AG09309 (cell line): ENCODE measurements at places on chromosomes 16 and 17.

- DNase-seq, result no peak
Measured at GRCh38 chr17:43219746-43220380, 8.2 kb downstream of the TMEM106A start.

- DNase-seq, result no peak
Measured at GRCh38 chr16:78147911-78148401, 48.5 kb downstream of the WWOX start.

- no peak for DNase-seq
Measured at GRCh38 chr16:28883221-28883996, 5.1 kb downstream of the ATP2A1 start.

DNA sequence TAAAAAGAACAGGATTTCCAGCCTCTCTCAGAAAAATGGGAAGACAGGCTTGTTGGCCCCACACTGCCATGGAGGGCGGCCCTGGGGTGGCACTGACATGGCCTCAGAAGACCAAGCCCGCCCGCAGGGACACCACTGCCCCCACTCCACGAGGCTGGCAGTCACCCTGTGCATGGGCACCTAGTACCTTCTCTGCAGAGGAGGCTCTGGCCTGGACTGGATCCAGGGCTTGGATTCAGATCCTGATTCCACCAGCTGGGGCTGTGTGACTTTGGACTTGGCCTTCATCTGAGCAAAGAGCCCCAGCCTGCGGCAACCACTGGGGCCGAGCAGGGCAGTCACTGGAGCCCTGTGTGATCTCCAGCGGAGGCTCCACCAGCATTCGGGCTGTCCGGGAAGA lies 16.8 kb upstream of the FASN start:
- no peak for DNase-seq

DNA sequence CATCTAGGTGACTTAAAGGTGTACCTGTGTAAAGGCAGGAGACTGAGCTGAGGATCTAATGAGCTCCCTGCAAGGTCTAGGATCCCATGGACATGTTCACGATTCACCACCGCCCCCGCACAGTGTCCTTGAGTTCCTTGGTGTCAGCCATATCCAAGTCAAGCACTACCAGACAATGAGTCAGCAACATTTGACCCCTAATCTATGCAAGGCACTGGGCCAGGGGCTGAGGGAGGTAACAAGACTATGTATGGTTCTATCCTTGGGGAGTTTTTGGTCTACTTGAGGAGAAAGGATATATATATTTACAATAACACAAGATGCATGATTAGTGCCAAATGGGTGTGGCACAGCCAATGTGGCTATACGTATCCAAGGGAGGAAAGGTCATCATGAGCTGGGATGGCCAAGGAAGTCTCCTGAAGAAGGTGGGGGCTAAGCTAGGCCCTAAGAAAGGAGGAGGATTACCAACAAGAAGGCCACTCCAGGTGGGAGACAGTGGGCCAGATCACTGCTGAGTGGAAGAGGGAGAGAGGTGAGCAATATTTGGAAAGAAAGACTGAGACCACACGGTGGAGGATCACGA lies 35.0 kb downstream of the ITGB3 start:
- no peak for DNase-seq

GRCh38 chr17:8872705-8873435 lies 5.4 kb upstream of the PIK3R6 start:
- DNase-seq, result no peak

DNA sequence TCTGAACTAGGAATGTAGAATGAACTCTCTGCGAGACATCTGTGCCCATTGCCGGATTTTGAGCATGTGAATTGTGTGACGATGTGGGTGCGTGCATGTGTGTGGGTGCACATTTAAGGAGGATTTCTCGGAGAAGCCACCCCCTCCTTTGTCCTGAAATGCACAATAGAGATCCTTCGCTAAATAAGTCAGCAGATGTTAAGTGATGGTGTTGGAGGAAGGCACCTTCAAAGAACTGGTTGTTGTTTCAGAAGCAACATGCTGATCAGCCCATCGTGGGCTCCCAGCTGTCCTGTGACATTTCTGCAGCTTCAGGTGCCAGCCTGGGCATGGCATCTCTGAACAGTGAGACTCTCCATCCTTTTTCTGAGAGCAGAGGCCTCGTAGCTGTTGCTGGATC lies 194.9 kb downstream of the MSI2 start:
- no peak for DNase-seq

- no peak for DNase-seq
Measured at GRCh38 chr16:49750341-49751000, 105.4 kb downstream of the ZNF423 start.

GRCh38 chr16:86725401-86725800 lies 147.1 kb downstream of the FOXL1 start:
- no peak for DNase-seq

DNA sequence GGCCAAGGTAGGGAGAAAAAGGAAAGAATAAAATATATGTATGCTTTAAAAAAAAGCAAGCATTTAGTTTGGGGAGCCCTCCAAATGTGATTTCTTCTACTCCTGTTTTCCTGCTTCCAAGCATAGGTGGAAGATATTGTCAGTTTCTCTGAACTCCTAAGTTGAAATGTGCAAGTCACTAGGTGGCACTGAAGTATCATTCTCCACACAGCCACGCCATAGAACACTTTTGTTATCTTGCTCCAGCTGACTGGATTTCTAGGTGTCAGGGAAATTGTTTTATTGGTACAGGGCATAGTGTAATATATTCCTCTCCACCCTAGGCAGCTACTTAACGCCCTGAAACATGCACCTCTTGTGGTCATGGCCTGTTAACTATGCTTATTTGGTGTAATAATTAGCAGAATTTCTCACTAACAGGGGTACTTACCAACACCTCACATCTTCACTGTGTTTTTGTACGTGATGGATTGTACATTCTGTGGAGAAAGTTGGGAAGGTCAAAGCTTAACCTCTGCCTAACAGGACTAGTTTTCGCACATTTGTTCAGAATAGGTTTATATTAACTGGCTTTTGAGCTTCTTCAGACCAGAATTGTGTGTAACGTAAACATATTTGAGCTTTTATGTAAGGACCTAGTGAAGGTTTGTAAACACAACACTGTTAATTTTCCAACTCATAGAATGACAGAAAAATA lies 69.3 kb downstream of the FTO start:
- DNase-seq, result no peak

GRCh38 chr17:61337290-61337689 lies 62.4 kb upstream of the TBX2 start:
- DNase-seq, result no peak

GRCh38 chr17:45261577-45262515 lies at the start of gene SPATA32:
Gene SPATA32 (minus strand): TSS chr17:45262094. CDS start chr17:45262016, 78 bp downstream.
- no peak for DNase-seq

DNA sequence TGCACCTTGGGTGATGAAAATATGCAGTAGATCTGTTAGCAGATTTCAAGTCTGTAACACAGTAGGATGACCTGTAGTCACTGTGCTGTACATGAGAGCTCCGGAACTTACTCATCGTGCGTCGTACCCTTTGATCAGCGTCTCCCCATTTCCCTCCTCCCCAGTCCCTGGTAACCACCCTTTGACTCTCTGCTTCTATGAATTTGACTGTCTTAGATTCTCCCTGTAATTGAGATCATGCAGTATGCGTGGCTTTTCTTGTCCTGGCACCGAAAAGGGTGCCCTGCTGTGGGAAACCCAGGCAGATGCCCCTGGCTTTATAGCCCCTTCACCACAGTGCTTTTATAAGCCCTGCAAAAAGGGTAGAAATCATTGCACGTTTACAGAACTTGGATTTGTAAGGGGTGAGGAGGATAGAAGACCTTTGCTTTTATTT lies 20.5 kb downstream of the CLEC16A start:
- DNase-seq, result no peak

- DNase-seq, result no peak
Measured at GRCh38 chr17:75634754-75635609, 1.7 kb downstream of the SMIM5 start.

DNA sequence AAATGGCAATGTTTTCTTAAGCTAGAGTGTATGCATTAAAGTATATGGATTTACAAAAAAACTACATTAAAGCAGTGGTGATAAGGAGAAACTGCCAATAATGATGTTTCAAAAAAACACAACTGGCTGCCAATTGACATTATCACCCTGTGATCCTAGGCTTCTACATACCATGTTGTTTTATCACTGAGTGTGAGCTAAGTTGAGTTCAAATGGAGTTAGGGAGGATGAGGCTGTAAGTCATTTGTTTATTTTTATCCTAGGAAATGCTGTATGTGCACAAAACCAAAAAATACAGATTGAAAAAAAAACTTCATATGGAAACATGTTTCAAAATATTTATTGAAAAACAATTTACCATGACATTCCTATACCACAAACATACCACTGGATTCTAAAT lies 22.9 kb downstream of the CHCT1 start:
- DNase-seq, result no peak

DNA sequence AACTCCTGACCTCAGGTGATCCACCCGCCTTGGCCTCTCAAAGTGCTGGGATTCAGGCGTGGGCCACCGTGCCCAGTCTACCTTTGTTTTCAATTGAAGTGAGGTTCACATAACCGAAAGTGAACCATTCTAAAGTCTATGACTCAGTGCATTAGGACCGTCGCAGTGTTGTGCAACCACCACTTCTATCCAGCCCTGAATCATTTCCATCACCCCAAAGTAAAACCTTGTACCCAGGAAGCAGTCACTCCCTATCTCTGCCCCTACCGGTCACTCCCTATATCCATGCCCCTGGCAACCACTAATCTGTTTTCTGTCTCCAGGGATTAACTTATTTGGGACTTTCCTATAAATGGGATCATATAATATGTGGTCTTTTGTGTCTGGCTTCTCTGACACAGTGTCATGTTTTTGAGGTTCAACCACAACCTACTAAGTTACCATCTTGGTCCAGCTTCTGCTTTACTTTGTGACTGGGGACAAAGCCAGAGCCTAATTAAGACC lies 28.3 kb upstream of the CDC42EP4 start:
- DNase-seq, result peak; percentile 83

GRCh38 chr16:53132406-53132805 lies 77.6 kb downstream of the CHD9 start:
- DNase-seq, result no peak

- DNase-seq, result no peak
Measured at GRCh38 chr16:12661656-12662172, 142.0 kb downstream of the CPPED1 start.

DNA sequence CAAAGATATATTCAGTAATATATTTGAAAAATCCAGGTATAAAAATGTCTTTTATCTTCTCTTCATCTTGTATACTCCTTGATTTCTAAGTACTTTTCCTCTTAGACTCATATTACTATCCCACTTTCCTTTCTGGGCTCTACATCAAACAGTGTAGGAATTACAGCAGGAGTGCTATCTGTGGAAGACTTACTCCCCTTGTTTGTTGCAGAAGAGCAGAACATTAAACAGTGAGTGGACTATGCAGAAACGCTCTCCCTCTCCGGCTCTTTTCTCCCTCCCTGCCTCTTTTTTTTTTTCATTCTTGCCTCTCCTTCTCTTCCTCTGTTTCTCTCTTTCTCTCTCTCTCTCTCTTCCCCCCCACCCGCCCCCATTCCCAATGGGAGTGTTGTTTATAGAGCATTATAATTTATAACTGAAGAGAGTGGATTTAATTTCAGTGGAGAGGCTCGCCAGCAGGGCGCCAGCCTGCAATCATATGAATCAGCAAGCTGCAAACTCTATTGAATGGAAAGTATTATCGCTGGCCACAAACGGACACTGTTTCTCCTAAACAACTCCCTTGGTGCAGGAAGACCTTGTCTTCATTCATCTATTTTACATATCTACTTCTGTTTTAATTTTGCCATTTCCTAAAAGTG lies 242.3 kb upstream of the TBX2 start:
- DNase-seq, result peak; percentile 37

DNA sequence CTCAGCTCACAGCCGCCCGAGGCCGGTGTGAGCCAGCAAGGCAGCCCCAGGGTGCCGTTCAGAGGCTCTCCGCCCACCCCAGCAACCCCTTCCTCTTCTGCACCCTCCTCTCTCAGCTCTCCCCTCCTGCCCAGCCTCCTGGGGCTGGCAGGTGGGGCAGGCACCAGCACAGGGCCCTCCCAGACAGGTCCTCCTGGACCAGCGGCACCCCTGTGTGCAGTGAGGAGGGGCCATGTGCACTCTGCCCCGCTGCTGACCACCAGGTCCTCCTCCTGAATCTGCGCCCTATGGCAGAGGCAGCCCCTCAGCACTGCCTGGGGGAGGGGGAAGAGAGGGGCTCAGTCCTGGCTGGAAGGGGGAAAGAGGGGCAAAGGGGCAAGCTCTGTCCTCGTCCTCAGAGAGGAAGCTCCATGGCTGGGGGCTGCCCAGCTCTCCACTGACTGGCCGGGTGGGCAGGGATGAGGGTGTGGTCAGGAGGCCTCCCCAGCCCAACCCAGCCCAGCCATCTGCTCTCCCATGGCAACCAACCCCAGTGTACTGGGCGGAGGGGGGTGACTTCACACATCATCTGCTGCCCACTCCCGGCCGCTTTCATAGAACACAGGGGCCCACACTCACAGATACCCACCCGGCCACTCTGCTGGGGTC lies 5.4 kb upstream of the BCAR1 start:
- DNase-seq, result no peak

DNA sequence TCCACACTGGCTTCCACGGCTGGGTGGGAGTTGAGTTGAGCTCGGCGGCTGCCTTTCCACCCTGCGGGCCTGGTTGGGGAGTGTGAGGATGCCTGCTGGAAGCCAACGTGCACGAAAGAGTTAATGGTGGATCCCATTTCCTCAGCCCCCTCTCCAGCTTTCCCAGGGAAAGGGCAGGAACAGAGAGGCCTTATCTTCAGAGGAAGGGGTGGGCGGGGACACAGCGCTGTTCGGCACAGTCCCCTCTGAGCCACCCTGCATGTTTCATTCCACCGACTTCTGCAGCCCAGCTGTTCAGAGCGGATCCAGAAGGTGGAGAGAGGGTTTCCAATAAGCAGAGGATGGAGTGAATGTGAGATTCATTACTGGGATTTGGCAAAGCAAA lies 295.3 kb downstream of the SEC14L1 start:
- no peak for DNase-seq

DNA sequence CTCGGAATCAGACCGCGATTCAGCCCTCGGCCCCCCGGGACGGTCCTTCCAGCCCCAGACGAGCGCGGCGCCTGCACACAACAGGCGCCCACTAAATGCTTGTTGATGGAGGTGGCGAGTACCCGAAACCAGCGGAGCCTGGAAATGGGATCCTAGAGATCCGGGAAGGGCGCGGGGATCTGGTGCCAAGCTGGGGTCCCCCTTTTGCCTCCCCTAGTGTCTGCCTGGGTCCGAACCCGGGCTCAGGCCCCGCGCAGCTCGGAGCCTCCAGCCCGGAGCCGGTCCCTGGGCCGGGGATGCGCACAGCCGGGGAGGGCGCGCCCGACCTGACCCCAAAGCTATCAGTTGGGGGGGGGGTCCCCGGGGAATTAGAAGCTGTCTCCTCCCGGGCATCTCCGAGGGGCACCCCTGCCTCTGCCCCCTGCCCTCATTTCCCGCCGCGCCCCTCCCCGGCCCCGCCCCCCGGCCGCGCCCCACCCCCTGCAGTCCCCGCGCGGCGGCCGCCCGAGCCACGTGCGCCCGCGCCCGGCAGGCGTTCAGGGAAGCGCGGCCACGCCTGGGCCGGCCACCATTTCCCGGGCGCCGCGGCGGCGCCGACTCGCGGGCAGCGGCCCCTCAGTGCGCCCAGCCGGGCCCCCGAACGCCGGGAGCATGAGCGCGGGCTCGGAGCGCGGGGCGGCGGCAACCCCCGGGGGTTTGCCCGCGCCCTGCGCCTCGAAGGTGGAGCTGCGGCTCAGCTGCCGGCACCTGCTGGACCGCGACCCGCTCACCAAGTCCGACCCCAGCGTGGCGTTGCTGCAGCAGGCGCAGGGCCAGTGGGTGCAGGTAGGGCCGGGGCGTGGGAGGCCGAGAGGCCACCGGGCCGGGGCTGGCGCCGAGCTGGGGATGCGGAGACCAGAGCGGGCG lies at the start of gene CPNE7:
Gene CPNE7, plus strand, starts transcription at position 512 of the 906 bp plus-strand sequence. Its CDS starts 140 bp downstream, at position 652.
- no peak for DNase-seq
